Smooth muscle cell of the pulmonary artery (primary cell): ENCODE measurements at places on chromosomes 2 and 18. TPM values are rescaled to one million over a fixed set of nuclear protein-coding genes. Genes with fewer than 3 reads are reported as not detected.

C2orf80 gene
- not detected in 2 replicates for total RNA-seq

IL1RL1 gene
- 4.3 and 40.2 TPM in 2 replicates for total RNA-seq

MARCHF4 gene
- 3.6 and 8.0 TPM in 2 replicates for total RNA-seq

SIGLEC15 gene
- 1.8 and 4.4 TPM in 2 replicates for total RNA-seq

PAIP2B gene
- 0.36 and 0.65 TPM in 2 replicates for total RNA-seq
